ENCODE measurements at places on chromosomes 1 and 21.

- no peak for DNase-seq
Measured at GRCh38 chr1:63041660-63042059, 257.7 kb downstream of the ATG4C start.

DNA sequence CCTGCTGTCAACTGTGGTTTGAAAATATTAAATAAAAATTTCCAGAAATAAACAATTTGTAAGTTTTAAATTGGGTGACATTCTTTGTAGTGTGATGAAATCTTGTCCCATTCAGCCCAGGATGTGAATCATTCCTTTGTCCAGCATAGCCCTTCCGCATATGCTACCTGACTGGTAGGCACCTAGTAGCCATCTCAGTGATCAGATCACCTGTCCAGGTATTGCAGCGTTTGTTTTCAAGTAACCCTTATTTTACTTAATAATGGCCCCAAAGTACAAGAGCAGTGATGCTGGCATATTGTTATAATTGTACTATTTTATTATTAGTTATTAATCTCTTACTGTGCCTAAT is 351.6 kb upstream of the B3GALT2 start:
- no peak for DNase-seq

DNA sequence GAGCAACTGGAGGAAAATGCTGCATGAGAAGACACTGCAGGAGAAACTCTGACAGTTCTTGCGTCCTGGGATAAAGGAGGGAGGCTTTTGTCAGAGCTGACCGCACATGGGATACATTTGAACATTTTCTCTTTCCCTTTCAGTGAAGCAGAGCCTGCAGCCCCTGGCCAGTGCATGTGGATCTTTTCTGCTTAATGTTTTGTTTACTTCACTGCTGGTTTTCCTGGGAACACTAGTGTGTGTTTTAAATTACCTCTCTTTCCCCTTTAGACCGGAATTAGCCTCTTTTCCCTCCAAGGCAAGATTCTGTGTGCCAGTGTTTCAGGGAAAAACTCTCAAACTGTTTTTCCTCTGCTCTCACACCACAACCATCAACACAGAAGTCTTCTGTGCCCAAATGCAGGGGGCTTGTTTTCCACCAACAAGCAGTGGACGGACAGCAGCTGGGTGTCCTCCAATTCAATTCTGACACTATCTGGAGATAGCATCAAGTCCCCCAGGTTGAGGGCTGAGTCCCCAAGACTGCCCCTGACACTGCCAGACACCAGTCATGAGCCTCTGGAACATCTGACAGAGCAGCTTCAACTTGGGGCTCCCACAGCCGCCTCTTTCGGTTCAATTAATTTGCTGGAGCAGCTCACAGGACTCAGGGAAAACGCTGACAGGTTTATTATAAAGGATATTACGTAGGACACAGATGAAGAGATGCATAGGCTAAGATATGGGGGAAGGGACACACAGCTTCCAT is 136.2 kb downstream of the RHOU start:
- no peak for DNase-seq

- no peak for DNase-seq
Measured at GRCh38 chr1:97046765-97047420, 325.3 kb downstream of the PTBP2 start.

GRCh38 chr21:42429856-42430255 is 26.2 kb downstream of the UBASH3A start:
- no peak for DNase-seq

- no peak for DNase-seq
Measured at GRCh38 chr1:14629363-14630014, 31.0 kb downstream of the KAZN start.

- no peak for DNase-seq
Measured at GRCh38 chr1:21651214-21652042, 17.7 kb downstream of the RAP1GAP start.

- no peak for DNase-seq
Measured at GRCh38 chr21:25487046-25487594, 120.2 kb downstream of the MRPL39 start.

- no peak for DNase-seq
Measured at GRCh38 chr1:186144505-186144904, 230.5 kb downstream of the TPR start.

DNA sequence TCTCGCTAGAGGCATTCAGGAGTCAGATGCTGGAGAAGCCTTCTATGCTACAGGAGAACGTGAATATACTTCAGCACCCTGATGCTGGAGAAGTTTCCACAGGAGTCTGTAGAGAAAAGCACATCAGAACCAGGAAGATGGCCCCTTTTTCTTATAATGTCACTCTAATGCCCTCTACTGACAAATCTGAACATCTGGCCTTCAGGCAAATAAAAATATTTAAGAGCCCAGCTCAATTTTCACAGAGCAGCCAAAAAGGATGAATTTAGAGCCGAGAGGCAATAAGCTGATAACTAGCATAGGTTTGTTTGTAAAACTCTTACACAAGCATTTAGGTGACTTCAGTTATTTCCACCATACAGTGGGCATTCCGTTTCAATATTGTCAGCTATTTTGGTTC is 3.8 kb upstream of the RRP15 start:
- DNase-seq = no peak

DNA sequence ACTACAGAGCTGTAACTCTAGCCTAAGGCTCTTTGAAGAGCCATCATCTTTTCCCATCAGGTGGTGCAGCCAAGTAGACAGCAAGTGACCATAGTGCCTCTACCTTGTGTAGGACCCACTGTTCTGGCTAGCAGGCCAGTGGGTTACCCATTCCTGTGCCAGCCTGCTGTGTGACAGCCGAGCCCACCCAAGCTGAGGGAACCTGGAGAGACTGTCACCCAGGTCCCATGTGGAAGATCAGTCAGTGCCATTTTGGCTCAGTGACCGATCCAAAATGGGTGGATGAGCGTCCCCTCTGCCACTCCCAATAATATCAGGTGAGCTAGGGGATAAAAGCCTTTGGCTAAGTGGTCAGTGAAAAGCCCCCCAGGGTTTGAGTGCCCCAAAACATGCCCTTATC is 417.9 kb downstream of the MATN1 start:
- no peak for DNase-seq

DNA sequence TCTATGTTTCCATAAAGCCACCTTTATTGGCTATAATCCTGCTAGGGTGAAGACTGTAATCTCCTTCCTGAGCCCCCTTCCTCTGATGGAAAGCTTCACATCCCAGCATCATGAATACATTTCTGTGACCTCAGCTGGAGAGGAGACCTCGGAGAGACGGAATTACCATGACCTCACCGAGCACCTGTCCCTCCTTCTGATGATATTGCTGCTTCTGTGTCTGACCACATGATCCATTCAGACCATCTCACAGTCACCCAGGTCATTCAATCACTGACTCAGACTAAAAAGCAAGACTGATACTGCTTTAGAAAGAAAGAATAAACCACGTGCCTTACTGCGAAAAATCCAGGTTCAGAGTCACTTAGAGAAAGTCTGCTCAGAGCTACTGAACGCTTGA is 8.8 kb downstream of the KCND3 start:
- no peak for DNase-seq

GRCh38 chr21:45115141-45115540 is 40.8 kb downstream of the ADARB1 start:
- no peak for DNase-seq

GRCh38 chr1:57586842-57587241 is 163.0 kb upstream of the DAB1 start:
- DNase-seq = no peak

DNA sequence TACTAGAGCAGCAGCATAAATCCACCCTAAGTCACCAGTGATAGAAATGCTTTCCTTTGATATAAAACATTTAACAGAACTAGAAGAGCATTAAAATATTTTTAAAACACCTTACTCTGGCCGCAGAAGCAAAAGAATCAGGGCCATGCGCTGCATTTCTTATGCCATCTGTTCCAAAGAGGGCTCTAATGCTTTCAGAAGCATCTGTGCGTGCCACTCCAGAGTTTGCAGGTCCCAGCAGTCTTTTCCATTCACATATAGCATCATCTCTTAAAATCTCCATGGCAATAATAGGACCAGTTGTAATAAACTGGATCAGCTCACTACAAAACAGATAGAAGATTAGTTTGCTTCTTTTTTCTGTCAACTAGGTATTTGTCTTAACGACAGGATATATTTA is 69.2 kb downstream of the NME7 start:
- DNase-seq = no peak

DNA sequence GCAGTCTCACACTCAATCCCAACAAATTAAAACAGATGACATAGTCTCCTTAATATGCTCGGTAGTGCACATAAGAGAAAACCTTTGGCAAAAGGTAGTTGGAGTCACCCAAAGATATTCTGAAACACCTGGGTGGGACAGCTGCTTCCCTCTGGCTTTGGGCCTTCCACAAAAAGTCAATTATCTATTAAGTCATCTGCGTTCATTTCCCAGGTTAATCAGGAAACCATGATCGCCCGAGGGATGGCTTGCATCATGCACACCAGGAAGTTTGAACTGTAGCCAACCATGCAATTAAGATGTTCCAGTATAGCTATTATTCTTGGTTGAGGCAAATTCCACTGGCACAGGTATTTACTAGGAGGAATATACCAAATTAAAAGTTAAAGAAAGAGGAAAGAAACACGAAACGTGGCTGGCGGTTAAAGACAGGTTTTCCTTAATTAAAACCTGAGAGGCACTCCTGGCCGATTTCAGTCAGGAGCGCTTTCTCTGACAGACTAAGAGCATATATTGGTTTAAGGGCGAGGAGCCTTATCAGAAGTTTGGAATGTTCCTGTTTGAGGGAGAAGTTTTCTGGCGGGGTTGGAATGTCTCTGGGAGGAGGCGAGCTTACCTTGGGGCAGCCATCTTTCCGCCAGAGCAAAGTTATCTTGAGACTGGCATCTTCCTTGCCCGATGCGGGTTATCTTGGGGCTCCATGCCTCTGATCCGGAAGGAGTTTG is 19.9 kb downstream of the CLDN17 start:
- DNase-seq = no peak

- DNase-seq = no peak
Measured at GRCh38 chr1:109642626-109643025, 13.3 kb upstream of the GSTM4 start.

DNA sequence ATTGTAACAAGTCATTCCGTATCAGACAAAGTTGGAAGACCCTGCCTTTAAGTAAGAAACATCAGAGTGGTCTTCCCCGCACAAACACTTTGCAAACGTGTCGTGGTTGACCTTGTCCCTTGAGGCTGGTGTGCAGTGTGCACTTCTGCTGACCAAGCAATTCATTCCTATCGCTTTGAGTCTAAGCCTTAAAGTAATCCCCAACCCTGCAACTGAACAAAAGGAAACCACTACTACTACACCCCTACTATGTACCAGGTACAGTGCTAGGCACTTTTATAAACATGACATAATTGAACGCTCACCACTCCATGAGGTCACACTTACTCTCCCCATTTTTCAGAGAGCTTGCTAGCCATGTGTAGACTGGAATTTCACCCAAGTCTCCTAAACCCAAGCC is 10.6 kb downstream of the ITPKB start:
- DNase-seq = no peak

DNA sequence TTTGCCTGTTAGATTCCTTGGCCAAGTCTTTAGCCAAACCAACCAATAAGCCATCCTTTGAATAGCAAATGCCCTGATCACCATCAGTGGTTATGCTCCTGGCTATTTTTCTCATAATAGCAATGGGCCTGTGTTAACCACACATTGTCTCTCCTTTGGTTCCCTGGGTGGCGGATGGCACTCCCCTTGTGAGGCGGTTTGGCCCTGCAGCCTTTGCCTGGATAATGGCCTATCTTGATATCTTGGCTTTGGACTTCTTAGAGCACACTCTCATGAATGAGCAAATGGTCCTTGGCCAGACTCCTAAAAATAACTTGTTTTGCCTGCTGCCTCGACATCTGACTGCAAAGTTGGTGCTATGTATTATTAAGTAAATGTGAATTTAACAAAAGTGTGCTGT is 22.4 kb upstream of the ZBTB18 start:
- DNase-seq = no peak

GRCh38 chr21:46627726-46628125 is 7.7 kb upstream of the PRMT2 start:
- no peak for DNase-seq

DNA sequence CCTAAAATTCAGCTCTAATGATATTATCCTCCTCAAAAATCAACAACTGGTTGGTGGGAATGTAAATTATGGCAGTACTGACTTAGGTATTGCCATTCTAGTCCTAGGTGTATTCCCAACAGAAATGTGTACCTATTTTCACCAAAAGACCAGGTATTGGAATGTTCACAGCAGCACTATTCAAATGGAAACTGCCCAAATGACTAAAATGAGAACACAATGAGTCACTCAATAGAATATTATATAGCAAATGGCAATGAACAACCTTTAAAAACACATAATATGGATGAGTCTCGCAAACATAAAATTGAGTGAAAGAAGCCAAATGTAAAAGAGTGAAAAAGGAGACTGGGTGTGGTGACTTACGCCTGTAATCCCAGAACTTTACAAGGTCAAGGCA is 44.9 kb downstream of the GADD45A start:
- no peak for DNase-seq

DNA sequence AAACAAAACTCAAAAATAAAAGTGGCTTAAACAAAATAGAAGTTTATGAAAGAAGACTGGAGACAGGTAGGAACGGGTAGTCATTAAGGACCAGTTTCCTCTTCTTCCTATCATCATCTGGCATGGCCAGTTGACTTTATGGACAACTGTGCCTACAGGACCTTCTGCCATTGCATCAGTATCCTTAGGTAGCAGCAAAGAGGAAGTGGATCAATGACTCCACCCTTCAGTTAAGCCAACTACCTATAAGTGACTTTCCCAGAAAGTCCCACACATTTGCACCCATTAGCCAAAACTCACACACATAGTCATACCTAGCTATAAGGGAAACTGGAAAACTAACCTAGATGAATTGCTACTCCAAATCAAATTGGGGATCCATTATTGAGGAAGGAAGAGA is 51.7 kb downstream of the RASAL2 start:
- DNase-seq = no peak

- DNase-seq = no peak
Measured at GRCh38 chr1:175553280-175553679, 190.1 kb downstream of the TNR start.

GRCh38 chr1:236491469-236492136 is 32.2 kb upstream of the LGALS8 start:
- DNase-seq = no peak

- no peak for DNase-seq
Measured at GRCh38 chr1:34792868-34793727, at the start of gene GJA4. Gene GJA4 (plus strand): TSS chr1:34792999. CDS start chr1:34794214, 1,215 bp downstream.

Measured in stimulated activated CD8-positive, alpha-beta memory T cell treated with anti-CD3 and anti-CD28 coated beads, Interleukin-7, amount 100 ng/mL, for 48 hours (primary cell).